Activated B cell treated with CpG ODN at 0.5 μM for 24 hours (primary cell): ENCODE measurements at places on chromosomes 4 and X.

DNA sequence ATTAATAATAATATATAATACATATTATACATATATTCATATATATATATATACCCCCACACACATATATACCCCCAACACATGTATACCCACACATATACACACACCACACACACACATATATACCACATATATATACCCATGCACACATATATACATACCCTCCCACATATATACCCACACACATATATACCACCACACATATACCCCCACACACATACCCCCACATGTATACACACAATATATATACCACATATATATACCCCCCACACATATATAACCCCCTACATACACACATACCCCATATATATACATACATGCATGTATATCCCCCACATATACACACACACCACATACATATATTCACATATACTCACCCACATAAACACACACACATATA is 52.0 kb downstream of the NSG1 start:
- DNase-seq = no peak

DNA sequence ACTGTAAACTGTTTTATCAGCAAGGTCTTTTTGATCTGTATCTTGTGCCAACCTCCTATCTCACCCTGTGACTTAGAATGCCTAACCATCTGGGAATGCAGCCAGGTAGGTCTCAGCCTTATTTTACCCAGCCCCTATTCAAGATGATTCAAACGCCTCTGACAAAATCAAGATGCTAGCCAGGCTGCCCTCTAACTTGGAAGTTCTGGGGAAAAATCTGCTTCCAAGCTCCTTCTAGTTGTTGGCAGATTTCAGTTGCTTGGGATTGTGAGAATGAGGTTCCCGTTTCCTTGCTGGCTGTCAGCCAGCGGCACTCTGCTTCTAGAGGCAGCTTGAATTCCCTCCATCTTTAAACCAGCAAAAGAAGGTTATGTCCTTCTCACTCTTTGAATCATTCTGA is 34.7 kb downstream of the LUZP4 start:
- no peak for DNase-seq

- no peak for DNase-seq
Observed at GRCh38 chr4:76998251-76998901, 48.8 kb downstream of the SEPTIN11 start.

GRCh38 chrX:154804957-154805695 is at the start of gene MPP1:
MPP1 (minus strand) TSS chrX:154805485; CDS start chrX:154805373, 112 bp downstream.
- peak; percentile 74 for DNase-seq

GRCh38 chr4:142574306-142574705 is 271.8 kb downstream of the INPP4B start:
- DNase-seq = no peak

DNA sequence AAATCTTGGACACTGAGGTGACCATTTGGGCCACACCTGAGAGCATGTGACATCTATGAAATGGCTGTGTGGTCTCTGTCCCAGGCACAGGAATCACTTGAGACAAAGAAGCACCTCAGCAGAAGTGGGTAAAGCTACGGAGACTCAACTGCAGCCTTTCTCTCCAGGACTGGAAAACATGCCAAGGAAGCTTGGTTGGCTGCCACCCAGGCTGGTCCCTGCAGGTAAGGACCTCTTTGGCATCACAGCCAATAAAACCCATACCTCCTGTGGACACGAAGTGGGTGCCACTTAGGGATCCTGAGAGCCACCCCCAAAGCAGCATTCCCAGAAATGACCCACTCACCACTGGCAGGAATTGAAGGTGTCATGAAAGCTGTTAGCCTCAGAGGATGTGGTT is 74.6 kb downstream of the LEF1 start:
- DNase-seq = no peak

DNA sequence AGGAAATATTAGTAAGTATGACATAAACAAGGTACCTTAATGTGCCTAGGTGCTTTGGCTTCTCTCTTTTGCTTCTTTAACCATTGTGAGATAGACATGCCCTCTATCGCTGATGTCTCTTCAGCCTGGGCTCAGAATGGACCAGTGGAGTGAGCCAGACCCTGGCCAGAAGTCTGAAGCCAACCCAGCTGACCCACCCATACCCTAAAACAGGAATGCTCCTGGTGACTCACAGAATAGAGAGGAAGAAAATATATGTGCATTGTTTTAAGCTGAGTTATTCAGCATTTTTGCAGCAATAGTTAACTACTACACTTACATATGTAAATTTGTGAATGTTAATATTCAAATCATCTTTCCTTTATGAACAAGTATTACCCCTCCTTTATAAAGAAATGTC is 167.5 kb upstream of the PCDH10 start:
- DNase-seq = no peak

- no peak for DNase-seq
Observed at GRCh38 chr4:33422656-33423055, 2702.5 kb downstream of the PCDH7 start.

- DNase-seq = no peak
Observed at GRCh38 chr4:113732967-113733527, 28.5 kb downstream of the CAMK2D start.

DNA sequence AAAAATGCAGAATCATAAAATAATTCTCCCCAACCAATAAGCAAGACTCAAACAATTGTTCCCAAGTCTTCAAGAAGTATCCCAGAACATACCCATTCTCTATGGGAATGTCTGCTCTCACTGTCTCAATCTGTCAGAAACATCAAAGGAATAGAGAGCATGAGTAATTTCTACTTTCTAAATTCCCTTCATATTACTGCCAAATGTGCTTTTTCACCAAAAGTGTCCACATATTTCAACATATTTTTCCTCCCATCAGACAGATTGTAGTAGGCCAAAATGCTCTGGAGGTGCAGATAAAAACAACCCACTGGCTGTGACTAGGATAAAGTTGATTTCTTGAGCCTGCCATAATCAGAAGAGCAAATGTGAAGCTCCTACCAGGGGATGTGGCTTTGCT is 692.0 kb upstream of the FAM241A start:
- DNase-seq = no peak

DNA sequence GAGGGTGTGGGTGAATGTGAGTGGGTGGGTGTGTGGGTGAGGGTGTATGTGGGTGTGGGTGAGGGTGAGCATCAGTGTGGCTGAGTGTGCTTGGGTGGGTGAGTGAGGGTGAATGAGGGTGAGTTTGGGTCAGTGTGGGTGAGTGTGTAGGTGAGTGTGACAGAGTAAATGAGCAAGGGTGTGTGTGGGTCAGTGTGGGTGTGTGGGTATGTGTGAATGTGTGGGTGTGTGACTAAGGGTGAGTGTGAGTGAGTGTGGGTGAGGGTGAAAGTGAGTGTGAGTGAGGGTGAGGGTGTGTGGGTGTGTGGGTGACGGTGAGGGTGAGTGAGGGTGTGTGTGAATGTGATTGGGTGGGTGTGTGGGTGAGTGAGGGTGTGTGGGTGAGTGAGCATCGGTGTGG is 1676.7 kb upstream of the TENM3 start:
- no peak for DNase-seq

GRCh38 chr4:29541757-29542156 is 1178.4 kb upstream of the PCDH7 start:
- no peak for DNase-seq

- DNase-seq = no peak
Observed at GRCh38 chrX:111447298-111447697, 35.3 kb upstream of the DCX start.

DNA sequence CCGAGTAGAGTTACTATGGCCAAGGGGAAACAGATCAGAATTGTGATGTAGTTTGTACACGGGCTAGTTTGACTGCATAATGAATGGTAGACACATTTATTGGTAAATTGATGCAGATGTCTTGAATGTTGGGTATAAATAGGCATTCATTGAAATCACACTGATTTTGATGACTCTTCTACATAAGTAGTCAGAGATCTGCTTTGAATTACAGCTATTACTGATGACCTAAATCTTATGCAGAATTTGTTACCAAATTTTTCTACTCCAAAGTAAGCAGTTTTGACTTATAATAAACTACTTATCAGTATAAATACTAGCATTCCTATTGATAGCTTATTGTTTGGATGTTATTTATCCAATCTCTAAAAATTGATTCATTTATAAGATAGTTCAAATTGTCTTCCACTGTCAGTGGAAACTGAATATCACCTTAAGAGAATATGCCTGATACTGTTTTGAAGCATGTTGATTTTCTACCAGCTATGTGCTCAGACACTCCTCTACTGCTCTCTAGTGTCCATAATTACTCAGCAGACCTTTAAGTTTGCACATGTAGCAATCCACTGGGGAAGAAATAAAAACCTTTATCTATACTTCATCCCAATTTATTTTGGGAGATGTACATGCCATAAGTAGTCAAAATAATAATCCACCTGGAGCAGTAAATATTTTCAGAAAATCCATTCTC is 120.3 kb downstream of the RASL11B start:
- DNase-seq = no peak

DNA sequence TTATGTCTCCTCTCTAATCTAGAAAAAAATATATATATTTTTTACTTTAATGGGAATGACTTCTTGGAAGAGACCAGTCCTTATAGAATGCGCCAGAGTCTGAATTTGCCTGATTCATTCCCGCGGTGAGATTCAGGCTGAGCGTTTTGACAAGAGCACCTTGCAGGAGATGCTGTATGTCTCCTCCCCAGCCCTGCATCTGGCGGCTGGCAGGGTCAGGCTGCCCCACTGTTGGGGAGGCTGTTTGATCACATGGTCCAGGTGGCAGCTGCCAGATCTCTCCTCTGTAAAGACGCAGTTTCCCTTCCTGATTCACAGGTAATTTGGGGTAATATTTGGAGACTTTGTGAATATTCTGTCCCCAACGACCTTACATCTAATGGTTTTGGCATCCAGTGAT is 9.7 kb downstream of the PDZD4 start:
- no peak for DNase-seq

DNA sequence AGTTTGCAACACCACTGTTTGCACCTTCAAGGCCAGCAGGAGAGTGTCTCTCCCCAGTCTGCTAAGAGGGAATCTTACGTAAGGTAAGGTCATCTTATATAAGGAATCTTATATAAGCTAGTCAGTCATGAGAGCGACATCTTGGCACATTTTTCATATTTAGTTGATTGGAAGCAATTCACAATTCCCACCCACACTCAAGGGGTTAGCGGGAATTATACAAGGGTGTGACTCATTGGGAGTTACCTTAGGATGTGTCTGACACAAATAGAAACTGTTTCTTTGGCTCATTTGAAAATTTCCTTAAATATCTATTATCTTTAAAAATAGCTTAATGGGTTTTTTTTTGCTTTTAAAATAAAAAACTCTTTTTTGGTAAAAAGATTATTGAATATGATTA is 62.1 kb upstream of the GRPR start:
- DNase-seq = no peak

- no peak for DNase-seq
Observed at GRCh38 chrX:31279359-31279758, 207.5 kb upstream of the FTHL17 start.

DNA sequence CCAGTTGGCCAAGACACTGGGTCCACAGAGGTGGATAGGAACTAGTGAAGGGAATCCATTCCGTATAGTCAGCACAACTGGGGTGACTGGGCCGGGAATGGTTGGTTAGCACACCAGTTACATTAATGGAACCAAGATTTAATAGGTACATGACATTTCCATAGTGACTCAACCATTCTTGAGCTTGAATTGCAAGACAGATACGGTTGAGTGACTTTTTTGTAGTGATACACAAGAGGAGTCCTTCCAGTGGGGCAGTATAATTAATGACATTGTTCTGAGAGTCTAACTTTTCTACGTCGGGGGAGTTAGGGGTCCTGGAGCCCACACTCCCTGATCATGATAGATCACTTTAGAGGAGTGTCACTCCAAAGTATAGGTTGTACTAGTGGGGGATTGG is 211.6 kb upstream of the CXCL13 start:
- DNase-seq = no peak

- no peak for DNase-seq
Observed at GRCh38 chr4:40288566-40288965, 46.6 kb upstream of the CHRNA9 start.

DNA sequence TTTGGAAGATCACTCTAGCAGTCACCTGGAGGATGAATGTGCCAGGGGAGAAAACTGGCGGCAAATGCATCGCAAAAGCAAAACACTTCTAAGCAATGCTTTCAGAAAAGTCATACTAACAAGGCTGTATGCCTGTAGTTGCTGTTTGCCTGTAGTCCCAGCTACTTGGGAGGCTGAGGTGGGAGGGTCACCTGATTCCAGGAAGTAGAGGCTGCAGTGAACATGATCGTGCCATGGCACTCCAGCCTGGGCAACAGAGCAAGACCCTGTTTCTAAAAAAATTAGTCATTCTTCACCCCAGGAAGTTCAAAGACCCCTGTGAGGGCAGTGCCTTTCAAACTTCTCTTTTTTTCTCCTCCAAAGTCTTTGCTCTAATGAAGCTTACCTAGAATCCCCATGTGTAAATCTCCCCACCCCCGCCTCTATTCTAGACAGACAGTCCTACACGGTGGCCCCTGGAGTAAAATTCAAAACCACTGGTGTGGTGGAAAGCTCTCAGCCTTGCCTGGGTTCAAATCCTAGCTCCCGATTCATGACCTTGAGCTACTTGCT is 5.5 kb downstream of the SOWAHD start:
- DNase-seq = no peak

DNA sequence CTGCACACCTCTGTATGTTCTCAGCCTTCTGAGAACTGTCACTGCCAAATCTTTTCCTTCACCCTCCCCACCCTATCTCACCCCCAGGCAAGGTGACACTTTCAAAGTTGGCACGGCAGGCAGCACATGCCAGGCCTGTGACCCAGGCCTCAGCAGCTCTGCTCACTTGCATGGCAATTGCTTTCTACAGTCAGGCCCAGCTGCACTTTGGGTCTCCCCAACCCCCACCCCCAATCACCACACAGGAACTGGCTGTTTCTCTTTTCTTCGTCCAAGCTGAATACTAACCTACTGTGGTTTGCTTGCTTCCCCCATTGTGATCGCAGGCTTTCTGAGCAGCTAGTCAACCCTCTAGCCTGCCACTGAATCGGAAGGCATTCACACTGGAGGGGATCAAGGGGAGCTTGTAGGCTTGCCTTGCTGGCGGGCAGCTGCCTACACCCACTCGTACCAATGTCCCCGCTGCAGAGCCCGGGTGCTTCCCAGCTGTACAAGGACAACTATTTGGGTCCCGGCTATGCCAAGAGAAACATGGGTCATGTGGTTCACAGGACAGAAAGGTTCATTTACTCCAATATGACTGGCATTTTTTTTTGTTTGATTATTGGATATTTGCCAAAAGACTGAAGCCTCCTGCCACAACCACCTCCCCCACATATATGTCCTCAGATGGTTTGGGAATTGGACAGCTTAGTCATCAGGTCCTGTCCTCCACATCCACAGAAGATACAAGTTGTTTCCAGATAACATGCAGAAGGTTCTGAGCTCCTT is 28.1 kb downstream of the SLC25A43 start:
- peak; percentile 15 for DNase-seq

- DNase-seq = no peak
Observed at GRCh38 chr4:152708361-152708760, 28.6 kb upstream of the TMEM154 start.

DNA sequence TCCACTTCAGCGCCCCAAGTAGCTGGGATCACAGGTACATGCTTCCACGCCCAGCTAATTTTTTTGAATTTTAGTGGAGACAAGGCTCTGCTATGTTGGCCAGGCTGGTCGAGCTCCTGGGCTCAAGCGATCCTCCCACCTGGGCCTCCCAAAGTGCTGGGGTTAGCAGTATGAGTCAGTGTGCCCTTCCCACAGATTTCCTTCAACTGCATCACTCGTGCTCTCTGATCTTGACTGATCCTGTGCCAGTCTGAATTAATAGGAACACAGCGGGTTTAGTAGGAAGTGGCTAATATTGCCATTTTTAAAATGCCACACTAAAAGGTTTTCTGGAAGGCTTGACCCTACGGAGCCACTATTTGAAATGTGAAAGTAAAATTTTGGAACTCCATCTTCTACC is 4.3 kb upstream of the SHROOM2 start:
- DNase-seq = no peak

GRCh38 chr4:73259571-73260090 is 1.0 kb upstream of the ANKRD17 start:
- DNase-seq = no peak
